ENCODE measurements at places on chromosomes 5 and 9.

- no peak for DNase-seq
Observed at GRCh38 chr5:127508644-127509373, 8.6 kb upstream of the PRRC1 start.

GRCh38 chr9:777978-778377 lies 63.5 kb upstream of the DMRT1 start:
- DNase-seq, result no peak

DNA sequence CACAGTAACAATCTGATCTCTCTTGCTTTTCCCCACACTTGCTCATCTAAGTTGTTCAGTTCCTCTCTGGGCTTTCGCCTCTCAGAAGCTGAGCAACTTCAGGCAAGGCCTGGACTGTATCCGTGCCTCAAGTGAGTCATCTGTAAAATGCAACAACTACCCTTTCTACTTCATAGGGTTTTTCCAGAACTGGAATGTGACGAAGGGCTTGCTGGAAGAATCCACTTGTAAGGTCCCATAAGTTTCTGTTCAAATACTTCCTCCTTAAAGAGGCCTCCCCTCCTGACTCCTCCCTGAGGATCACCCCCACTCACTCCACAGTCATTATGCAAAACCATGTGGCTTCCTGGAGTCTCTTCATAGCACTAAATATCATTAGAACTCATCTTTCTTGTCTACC lies 17.5 kb upstream of the INSYN2B start:
- DNase-seq, result no peak

GRCh38 chr5:160347448-160347847 lies 23.0 kb downstream of the C1QTNF2 start:
- DNase-seq, result no peak

DNA sequence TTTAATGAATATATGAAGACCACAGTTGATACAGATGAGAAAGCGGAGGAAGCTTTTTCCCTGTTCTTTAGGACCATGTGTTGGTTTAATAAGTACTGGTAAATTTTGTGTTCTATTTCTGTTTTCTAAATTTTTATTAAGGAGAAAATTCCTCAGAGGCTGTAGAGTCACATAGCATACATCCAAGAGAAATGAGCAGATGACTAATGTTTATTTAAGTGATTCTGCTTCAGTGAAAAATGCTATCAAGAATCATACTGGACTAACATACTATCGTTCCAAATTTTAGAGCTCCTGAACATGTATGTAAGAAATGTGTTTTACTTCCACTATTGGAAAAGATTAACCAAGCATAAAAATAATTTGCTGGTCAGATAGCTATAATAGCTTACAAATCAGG lies 115.0 kb downstream of the KIAA1958 start:
- no peak for DNase-seq

DNA sequence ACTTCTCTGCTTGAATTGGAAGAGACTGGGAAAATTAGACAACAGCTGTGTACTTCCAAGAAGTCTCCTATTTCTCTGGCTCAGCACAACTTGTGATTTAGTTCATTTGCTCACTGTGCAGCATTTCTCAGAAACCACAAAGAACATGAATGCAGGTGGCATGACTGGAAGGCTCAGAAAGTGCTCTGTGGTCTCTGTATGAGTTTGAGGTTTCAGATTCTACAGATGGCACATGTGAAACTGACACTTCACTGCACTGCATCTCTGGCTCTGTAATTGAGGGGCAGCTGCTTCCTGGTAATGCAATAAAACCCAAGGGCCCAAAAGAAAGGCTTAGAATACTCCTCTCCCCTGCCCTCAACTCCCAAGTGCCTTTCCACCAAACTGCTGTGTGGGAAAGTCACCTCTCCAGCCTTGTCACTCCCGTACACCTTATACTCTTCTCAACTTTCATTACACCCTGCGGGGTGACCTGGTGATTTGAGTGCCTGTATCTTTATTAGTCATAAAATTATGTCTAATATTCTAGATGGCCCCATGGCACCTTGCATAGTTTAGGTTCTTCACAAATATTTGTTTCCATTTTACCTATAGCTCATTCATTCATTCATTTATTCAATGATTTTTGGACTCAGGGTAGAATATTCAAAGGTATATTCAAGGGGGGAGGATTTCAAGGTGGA lies 82.5 kb downstream of the ESM1 start:
- DNase-seq, result peak; percentile 33

DNA sequence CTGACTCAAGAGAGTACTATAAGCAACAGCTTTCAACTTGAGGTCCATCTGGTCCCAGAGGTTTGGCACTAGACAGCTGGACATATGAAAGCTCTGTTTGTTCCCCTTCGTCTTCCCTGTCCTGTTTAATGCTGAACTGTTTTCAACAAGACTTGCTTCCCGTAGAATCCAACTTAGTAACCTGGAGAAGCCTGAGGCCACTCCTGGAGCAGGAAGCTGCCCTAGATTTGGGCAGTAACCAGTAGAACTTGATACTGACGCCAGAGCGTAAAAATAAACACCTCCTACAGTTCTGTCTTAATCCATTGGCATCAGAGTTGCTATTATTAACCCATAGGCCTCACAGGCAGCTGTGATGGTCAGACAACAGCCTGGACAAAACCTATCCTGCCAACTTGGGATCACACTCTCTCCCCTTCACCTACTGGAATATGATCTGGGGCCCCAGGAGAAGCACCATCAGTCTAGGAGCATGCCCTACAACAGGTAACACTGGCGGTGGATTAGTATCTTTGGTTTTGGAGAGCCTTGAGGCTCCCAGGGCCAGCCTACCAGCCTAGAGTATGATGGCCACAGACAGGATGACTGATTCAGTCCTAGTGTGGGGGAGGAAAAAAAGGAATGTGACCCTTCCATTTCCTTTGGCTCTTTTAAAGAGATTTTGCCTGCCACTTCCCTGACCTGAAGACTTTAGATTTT lies 29.2 kb downstream of the RUSC2 start:
- no peak for DNase-seq

DNA sequence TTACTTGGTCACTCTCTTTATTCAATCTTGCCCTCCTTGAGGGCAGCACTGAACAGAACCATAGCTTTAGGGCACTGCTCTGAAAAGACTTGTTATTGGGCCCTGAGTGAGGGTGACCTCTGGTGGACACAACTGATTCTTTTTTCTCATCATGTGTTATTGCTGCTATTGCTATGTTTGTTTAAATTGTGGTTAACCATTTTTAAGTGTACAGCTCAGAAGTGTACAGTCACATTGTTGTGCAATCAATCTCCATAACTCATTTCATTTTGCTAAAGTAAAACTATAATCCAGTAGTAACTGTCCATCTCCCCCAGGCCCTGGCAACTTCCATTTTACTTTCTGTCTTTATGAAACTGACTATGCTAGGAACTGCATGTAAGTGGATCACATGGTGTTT lies 351.1 kb upstream of the RIOK2 start:
- DNase-seq, result no peak

DNA sequence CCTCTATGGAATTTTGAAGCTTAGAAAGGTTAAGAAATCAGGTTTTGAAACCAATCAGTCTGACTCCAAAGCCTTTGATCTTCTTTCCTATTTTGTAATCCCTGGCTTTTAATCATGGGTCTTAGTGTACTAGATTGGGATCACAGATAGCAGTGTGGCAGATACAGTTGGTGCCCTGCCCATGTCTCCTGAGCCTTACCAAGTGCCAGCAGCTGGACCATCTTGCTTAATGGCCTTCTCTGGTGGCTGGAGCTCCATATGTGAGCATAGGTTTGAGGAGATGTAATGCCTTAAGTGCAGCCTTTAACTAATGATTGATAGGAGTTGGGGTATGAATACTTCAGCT lies 16.7 kb upstream of the RIC1 start:
- no peak for DNase-seq

- no peak for DNase-seq
Observed at GRCh38 chr9:6777213-6777902, 19.6 kb downstream of the KDM4C start.

DNA sequence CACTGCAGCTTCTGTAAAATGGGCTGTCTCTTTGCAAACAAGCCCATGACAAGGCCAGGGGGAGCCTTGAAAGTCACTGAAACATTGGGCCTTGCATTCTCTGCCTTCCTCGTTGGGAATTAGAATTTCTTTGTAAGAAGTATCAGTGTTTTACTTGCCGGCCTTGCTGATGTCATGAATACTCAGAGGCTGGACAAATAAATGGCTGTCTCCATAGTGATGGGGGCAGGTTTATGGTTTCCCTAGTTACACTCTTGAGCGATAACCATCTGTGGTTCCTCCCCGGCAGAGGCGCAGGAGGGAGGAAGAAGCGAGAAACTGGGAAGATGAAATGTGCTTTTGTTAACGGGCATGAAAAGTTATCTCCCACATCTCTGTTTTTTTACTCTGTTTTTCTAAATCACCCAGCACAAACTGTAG lies 272.7 kb upstream of the PANK3 start:
- DNase-seq, result no peak

GRCh38 chr9:34246453-34246852 lies 67.6 kb downstream of the UBAP1 start:
- DNase-seq, result no peak

GRCh38 chr5:124232515-124232914 lies 513.9 kb downstream of the ZNF608 start:
- DNase-seq, result no peak

- no peak for DNase-seq
Observed at GRCh38 chr5:141677415-141677814, 4.6 kb downstream of the ARAP3 start.

- no peak for DNase-seq
Observed at GRCh38 chr9:77808751-77809081, 160.6 kb upstream of the GNA14 start.

DNA sequence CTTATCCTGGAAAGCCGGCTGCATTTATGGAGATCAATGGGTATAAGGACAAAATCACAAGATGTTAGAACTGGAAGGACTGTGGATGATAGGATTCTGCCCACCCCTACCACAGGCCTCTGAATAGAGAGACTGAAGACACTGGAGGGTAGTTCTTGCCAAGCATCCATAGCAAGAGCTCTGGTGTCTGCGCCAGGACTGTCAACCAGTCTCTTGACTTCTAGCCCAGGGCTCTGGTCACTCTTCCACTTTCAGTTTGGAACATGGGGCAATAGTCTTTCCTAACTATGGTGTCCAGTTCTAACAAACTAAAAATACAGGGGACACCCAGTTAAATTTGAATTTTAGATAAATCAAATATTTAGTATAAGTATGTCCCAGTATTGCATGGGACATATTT lies 23.4 kb downstream of the LARP1 start:
- DNase-seq, result no peak

- no peak for DNase-seq
Observed at GRCh38 chr5:177373806-177374205, 10.4 kb upstream of the SLC34A1 start.

- no peak for DNase-seq
Observed at GRCh38 chr5:42366051-42366450, 57.2 kb upstream of the GHR start.

GRCh38 chr5:124647352-124647751 lies 99.1 kb downstream of the ZNF608 start:
- no peak for DNase-seq

- DNase-seq, result no peak
Observed at GRCh38 chr9:90012949-90013348, 408.1 kb downstream of the GADD45G start.

DNA sequence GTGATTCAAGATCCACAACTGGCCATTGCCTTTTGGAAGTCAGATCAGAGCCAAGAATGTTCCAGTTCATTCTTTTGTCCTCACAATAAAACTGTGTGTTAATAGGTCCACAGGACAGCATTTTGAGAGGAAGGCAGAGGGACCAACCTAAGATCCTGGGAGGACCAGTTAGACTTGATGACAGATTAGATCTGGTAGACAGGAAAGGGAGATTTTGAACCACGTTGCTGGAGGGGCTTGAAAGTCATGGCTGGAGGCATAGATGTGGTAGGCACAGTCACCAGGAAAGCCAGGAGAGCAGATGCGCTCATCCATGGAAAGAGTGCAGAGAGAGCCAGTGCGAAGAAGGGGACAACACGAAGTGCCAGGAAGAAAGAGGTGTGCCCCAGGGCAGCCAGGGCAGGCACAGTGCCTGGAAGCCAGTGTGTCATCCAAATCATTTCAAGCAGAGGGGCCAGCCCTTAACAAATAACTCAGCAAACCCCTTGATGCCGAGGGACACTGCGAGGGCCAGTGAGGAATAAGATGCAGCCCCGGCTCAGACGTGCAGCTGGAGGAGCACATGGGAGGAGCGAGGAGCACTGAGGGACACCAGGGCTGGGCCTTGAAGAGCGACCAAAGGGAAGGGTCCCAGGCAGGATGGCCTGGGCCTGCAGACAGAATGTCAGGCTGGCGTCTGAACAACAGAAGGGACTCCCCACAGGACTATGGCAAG lies 12.8 kb upstream of the SLC2A8 start:
- no peak for DNase-seq

DNA sequence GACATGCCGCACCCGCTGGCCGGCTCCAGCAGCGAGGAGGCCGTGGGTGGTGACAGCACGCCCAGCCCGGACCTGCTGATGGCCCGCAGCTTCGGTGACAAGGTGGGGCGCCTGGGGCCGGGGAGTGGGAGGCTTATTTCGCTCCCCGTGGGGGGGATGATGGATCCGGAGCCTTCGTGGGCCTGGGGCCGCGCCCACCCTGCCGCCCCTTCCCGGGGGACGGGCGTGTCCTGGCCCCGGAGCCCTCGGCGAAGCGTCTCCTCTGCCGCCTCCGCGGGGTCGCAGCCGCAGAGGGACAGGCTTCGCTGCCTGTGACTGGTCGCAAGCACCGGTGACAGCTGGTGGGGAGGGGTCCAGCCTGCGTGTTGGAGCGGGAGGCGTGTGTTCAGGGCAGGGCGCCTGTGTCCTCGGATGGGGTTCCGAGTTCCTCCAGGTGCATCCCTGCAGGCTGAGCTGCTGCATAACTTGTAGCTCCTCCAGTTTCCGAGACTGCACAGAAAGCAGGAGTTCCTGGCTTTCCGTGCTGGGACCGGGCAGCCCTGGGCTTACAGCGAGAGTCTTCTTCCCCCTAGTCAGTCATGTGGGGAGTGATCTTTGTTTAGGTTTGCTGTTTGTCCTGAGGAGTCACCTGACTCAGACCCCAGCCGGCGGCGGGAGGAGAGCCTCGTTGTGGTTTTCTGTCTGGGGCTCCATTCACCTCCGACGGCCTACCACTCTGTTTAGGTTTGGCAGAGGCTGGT lies 666 bp downstream of the SNX30 start:
- DNase-seq, result no peak

DNA sequence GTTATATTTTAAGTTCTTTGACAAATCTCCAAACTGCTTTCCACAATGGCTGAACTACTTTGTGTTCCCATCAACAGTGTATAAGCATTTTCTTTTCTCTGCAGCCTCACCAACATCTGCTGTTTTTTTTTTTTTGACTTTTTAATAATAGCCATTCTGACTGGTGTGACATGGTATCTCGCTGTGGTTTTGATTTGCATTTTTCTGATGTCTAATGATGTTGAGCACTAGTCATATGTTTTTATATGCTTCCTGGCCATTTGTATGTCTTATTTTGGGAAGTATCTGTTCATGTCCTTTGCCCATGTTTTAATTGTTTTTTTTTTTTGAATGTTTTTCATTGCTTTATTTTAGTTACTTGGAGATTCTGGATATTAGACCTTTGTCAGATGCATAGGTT lies 196.6 kb downstream of the PLK2 start:
- DNase-seq, result no peak

- DNase-seq, result no peak
Observed at GRCh38 chr5:170466553-170466952, 37.3 kb upstream of the KCNIP1 start.

Data from stimulated activated CD4-positive, alpha-beta T cell treated with anti-CD3 and anti-CD28 coated beads, TNF-alpha, amount 100 ng/mL, for 24 hours (primary cell).